ENCODE measurements at places on chromosomes 12 and 14.

DNA sequence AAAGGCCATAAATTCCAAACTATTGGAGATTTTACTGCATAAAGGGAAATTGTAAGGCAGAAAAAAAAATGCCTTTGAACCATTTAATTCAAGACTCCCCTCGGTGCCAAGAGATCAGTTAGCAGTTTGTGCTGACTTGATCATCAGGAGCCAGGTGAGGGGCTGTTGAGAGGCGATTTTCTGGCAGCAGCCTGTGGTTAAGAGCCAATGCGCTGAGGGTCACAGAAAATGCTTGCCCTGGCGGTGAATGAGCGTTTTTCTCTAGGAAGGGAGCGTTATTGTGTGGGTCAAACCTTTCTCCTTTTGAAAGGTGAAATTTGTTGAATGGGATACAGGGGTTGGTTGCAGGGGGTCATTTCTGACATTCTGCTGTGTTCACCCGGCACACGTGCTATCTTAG, 4.7 kb downstream of the SRRM4 start:
- no peak for DNase-seq

- no peak for DNase-seq
Measured at GRCh38 chr12:84730561-84731162, 181.9 kb downstream of the SLC6A15 start.

DNA sequence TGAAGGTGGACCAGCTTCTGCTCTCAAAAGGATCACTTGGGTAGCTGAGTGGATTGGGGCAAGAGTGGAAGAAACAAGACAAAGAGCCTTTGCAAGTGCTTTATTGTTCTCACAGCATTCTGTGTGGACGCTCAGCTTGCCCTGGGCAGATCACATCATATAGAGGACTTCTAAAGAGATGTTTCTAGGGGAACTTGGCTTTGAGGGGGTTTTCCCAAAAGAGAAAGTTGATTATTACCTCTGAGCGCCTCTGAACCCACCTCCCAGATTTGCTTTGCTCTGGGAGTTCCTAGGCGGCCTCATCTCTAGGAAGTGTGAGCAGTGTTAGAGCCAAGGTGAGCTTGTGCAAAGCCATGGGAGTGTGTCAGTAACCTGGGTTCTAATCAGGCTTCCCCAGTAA, 81.7 kb downstream of the RIN3 start:
- DNase-seq: no peak

GRCh38 chr12:8960176-8960575, 10.7 kb upstream of the M6PR start:
- no peak for DNase-seq

GRCh38 chr14:64266239-64266638, 27.9 kb downstream of the ESR2 start:
- DNase-seq: no peak
